NCI-H510A (cell line): ENCODE measurements at places on chromosomes 2 and 18.

DNA sequence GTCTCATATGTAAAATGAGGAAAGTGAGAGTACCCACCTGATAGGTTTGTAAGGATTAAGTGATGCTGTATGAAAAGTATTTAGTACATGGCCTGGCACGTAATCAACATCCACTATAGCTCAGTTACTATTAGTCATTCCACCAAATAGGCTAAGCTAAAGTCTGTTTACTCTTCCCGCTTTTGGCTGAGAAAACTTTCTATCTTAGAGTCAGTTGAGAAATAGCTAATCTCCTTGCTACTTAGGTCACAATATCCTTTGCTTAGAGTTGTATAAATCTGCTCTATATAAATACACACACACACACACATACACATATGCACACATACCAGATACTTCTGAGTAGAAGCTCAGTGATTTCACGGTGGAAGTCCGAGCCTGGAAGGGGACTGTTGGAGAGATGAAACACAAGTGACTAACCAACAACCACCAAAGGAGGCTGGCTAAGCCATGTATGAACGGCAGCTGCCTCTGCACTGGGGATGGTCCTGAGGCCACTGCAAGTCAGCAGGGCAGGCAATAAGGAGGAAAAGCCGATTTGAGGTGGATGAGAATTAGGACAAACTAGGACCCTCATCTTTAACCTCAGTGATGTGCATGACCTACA lies 104.6 kb upstream of the EPHA4 start:
- DNase-seq, result no peak

DNA sequence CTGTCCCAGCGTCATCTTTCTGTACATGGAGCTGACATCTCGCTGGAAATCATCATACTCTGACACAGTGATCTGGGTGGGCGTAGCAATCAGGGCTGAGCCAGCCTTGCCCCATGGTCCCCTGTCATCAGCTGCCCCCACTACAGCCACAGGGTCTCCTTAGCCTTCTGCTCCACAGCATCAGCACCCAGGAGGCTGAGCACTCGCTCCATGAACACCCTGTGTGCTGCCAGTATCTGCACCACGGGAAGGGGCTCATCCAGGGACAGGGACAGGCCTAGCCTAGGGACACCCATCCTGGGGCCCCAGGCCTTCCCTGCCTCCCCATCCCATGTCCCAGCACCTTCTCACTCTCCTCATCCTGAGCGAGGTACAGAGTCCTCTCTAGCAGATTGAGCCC lies 11.4 kb downstream of the ALPG start:
- DNase-seq, result no peak

GRCh38 chr2:121086450-121086849 lies 198.6 kb downstream of the TFCP2L1 start:
- DNase-seq, result no peak

DNA sequence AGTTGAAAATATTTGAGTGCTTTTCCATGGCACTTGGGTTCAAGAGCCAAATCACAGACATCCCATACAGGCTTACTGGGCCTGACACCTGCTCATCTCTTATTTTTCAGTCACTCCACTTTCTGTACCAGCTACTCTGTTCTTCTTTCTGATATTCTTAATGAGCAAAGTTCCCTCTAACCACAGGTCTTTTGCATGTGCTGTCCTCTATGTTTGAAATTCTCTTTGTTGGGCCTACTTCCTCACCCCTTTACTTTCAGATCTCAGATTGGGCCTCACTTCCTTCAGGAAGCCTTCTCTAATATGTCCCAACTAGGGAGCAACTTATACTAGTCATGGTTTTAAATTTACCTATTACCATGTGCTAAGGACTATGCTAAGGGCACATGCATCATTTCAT lies 81.8 kb upstream of the RBMS1 start:
- DNase-seq, result no peak

DNA sequence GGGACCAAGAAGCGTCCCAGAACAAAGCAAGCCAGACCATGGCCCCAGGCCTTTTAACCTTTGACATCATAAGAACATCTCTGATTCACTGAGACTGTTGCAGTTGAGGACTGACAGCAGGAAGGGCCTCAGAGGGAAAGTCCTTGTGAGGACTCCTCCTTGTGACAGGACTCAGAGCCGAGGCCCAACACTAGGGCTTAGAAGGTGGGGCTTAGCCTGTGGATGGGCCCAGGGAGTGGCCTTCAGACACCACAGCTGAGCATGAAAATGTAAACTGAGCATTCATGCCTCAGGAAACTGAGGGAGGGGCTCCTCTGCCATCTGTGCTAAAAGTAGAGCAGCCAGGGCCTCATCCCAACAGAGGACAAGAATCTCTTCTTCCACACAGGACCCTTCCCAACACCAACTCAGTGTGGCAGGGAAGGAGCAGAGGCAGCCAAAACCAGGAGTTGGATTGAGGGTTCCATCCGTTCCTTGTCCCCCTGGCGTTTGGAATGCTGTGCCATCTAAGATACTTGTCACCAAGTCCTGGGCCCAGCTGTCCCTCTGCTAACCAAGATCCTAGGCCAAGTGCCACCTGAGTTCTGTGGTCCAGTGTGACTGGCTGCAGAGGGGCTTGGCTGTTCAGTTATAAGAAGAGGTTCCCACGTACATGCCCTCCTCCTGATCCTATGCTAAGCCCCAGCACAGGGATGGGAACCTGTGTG lies 37.5 kb upstream of the CAB39 start:
- DNase-seq, result no peak

DNA sequence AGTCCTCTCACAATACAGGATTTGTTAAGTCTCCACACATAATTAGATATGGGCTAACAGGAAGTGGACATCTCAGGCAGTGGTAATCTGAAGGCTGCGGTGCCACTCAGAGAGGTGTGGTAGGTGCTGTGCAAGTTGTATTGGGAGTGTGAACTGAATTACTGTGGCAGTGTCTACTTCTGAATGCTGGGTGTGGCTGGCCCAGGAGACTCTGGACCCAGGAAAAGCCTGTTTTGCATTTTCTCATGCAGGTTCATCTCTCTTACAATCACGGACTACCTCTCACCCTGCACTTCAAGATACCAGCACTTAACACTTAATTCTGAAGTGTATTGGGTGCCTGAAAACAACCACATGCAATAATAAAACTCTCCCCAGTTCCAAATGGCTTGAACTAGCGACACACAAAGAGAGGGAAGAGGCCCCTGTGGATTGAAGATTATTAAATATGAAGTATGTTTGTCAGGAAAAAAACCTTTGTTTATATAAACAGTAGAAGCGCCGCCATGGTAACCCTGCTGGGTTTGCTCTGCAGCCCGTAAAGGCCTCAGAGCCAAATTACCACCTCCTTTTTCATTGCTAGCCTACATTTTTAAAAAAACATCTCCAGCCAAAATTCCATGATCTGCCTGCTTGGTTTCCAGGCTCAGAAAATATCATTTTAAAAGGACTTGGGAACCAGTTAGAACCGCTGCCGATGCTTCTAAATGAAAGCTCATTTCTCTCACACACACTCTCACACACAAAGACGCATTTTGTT lies 77.5 kb downstream of the GFPT1 start:
- DNase-seq, result no peak

- DNase-seq, result no peak
Observed at GRCh38 chr2:79393107-79393685, 119.7 kb upstream of the CTNNA2 start.

- DNase-seq, result no peak
Observed at GRCh38 chr2:196702641-196703040, 63.1 kb downstream of the CCDC150 start.

DNA sequence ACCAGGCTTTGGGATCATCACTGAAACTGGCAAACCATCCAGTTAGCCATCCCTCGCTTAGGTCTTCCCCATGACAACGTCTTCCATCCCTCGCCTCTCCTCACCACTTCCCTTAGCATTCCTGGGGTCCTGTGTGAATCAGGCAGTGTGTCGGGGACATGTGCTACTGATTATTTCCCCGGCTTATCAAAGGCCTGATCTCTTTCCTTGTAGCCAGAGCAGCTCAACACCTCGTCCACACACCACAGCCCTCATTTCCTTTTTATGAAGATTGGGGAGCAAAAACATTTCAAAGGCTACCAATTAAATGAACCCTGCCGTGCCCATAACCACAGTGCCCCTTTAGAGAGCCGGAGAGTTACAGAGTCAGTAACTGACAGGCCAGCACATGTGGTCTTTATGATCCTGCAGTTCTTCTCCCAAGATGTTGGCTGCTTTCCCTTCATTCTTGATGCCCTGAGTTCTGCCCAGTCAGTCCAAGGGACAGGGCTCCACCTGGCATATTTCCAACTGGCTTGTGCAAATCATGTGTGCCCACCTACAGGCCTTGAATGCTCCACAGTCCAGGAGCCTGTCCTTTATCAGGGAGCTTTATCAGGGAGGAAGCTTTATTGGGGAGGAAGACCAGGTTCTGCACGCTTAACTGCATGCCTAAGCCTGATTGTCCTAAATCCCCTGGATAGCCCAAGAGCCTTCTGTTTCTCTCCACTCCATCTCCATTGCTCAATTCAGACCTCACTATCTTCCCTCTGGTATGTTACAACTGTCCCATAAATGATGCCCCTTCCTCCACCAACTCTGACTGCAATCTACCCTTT lies 343.1 kb downstream of the CYRIA start:
- no peak for DNase-seq

GRCh38 chr18:28571929-28572328 lies 395.0 kb upstream of the CDH2 start:
- DNase-seq, result no peak

DNA sequence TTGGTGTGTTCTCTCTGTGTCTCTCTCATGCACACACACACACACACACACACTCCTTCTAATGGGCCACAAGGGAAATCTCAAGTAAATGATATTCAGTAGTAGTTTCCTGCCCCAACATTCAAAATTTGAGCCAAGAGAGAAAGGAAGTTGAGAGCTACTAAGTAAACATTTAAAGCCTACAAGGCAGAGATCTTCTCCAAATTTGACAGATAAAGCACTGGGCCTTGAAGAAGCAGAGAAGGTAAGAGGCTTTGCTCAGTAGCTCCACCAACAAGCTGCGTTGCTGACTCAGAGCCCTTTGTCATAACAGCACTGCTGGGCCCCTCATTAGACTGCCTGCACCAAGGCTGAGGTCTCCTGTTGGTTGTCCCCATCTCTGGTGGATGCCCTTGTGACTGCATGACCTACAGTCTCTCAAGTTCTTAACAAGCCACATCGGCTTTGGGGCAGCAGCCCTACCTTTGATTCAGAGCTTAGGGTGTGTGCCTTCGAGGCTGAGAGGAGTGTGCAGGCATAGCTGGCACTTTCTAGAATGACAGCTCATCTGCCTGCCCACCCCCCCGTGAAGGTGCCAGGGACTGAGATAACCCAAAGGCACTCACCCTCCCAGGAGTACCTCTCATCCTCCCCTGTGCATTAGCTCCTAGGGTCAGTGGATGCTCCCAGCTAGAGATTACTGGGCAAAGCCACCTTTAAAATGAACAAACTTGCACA lies 32.3 kb upstream of the NEB start:
- no peak for DNase-seq

- no peak for DNase-seq
Observed at GRCh38 chr2:120832296-120833070, 96.8 kb downstream of the GLI2 start.

DNA sequence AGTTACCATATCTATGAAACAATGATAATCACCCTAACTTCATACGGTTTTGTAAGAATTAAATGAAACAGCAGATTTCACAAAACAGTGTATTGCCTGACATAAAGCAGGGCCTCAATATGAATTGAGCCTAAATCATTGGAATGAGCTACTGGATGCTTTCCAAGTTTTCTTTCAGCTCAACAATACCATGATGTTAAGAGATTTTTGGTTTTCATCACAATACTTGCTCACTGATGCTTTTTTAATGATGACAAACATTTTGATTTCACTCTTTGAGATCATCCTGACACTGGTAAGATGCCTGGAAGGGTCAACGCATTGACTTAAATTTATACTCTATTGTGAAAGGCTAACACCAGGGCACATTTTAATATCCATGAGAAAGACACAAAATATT lies 377.5 kb downstream of the ZNF521 start:
- no peak for DNase-seq

DNA sequence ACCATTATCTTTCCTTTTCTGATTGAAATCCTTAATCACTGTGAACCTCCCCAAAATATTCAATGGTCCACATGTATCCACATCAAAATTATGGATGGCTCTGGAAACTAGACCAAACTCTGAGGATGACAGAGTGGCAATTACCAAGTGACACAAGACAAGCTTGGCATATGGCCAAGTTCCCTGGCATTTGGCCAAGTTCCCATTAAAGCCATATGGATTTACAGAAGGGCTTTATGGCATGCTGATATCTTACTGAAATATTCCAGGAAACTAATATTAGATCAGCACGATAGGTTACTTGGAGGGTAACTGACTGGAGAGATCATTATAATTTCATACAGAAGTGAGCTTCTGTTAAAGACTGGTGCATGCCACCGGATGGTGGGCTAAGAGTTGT lies 21.9 kb upstream of the CERS6 start:
- peak; percentile 37 for DNase-seq

DNA sequence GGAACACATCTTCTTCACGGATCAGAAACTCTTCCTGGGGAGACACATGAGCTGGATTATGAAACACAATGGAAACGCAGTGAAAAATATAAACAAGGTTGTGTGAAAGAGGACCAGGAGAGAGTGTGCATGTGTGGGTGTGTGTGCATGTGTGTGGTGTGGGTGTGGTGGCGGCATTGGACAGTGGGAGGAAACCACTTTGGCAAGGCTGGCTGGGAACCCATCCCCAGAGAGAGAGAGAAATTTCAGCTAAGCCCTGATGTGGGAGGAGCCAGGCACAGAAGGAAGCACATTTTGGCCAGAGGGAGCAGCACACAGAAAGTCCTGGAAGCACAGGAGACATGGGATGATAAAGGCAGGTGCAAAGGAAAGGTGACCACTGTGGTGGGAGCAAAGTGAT lies 147.6 kb upstream of the COPS8 start:
- no peak for DNase-seq

- DNase-seq, result no peak
Observed at GRCh38 chr18:80196528-80197320, 50.6 kb downstream of the PARD6G start.

DNA sequence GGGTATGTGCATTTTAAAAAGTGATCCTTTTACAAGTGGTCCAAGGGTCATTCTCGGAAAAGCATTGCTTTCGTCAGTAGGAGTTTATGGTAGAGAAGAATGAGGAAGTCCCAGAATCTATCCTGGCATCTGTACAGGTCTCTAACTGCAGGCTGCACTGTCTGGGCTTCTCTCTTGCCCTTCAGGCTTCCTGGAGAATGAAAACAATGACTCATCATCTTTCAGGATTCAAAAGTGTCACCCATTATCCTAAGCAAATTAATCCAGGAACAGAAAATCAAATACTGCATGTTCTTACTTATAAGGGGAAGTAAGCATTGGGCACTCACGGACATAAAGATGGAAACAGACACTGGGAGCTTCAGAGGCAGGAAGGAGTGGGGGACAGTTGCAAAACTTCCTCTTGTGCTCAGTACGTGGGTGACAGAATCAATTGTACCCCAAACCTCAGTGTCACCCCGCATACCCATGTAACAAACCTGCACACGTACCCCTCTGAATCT lies 60.2 kb upstream of the TXNDC2 start:
- no peak for DNase-seq
